Left colon (tissue), 2 donors: ENCODE measurements at places on chromosomes 2 and 18. TPM values are rescaled to one million over a fixed set of nuclear protein-coding genes. Genes with fewer than 3 reads are reported as not detected.

DNA sequence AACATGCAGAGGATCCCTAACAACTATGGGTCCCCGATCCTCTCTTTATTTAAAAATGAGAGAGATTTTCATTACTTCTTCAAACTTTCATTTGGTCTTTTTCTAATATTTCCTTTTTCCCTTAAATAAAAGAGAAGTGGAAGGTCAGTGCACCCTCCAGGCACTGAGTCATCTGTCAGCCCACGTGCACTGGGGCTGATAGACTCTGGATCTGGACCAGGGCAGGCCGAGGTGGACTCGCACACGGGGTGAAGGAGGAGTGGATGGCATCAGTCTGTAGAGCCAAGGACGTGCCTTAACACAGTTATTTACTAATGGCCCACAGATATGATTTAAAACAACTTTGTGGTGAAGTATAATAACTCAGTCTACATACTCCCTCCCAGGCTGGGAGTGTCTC, 214.4 kb upstream of the TMEM200C start:
- no peak for DNase-seq

DNA sequence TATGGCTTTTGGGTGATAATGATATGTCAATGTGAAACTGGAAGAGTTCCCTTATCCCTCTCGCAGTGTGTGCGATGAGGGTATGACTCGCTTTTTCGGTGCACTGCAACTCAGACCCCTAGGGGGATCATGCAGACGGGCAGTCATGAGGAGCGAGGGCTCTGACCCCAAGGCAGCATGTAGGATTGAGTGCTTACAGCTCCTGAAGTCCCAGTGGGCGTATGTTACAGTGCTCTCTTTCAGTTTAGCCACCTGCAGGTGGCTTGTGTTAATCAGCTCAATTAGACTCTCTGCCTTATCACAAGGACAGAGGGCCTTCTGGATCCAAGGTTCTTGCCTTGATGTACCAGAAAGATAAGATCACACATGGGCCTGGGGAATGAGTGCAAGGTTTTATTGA, 1269.9 kb upstream of the GYPC start:
- no peak for DNase-seq

- no peak for DNase-seq
These were observed 36.8 kb downstream of the PDCL3 start for GRCh38 chr2:100599566-100599965.

Gene IKZF2
- total RNA-seq, result 8.5 TPM

GRCh38 chr2:229170916-229171315, 100.2 kb downstream of the PID1 start:
- DNase-seq, result no peak

Gene SCN3A
- total RNA-seq, result 1.4 TPM

Gene GPR155
- total RNA-seq, result 4.1 TPM

Gene FAM237A
- not detected for total RNA-seq

Gene NAT8
- total RNA-seq, result 0.73 TPM

DNA sequence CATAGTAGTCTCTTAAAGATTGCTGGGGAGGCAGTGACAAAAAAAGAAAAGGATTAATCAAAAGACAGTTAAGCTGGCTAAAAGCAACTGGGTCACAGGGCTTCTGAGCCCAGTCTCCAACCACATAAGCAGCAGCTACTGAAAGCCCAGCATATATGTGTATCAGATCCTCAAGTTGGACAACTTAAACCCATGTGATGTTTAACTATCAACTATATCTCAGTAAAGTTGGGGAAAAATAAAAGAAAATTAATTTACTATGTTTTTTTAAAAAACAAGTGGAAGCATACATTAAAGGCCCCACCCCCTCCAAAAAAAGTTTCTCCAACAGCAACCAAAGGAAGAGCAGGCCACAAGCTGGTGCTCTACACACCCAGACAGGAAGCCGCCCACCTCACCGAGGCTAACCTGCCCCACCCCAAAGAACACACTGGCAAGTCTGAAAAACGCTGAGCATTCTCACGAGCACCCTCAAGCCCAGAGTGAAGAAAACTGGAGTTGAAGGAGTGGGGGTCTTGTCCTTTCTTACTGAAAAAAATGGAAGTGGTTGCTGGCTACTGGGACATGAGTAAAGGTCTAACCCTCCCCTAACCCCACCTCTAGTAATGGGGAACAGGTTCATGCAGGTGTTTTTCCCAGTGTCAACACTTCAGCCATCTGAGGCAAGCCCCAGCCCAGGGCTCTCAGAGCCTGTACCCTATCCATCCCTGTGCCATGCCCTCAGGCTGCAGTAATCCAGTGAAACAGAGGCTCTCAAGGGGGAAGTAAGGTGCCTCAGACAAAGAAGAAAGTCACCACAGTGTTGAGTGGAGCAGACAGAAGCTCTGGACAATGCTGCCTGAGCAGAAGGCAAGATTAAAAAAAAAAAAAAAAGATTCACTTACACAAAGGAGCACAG, 106.3 kb downstream of the GYPC start:
- DNase-seq, result peak; percentile 15

- no peak for DNase-seq
These were observed 808.6 kb downstream of the RNF144A start for GRCh38 chr2:7725850-7726242.

DNA sequence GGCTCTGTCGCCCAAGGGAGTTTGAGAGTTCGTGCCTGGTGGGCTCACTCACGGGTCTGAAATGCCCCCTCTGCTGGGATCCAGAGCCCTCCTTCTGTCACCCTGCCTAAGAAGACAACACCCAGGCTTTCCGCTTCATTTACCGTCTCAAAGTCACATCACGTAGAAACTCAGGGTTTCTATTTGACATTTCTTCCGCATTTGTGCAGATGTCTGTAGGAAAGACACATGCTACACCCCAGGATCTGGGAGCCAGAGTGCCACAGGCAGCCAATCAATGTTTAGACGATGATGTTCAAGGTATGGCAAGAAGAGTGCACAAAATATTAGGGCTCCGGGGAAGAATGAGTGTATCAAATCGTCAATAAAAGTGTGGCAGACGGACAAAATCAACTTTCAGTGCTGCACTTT, 24.4 kb upstream of the ACKR3 start:
- DNase-seq, result no peak

Gene ADAM23
- 1.8 TPM for total RNA-seq

Gene VIT
- 0.50 TPM for total RNA-seq

Gene RUFY4
- total RNA-seq, result 0.76 TPM

- DNase-seq, result peak; percentile 27
These were observed 22.6 kb downstream of the MAIP1 start for GRCh38 chr2:199977984-199978415.

- peak; percentile 10 for DNase-seq
These were observed 53.2 kb upstream of the SLC4A10 start for GRCh38 chr2:161571051-161571429.

- DNase-seq, result no peak
These were observed 54.1 kb upstream of the NCK2 start for GRCh38 chr2:105690566-105690965.

- DNase-seq, result no peak
These were observed 52.7 kb upstream of the MAPK4 start for GRCh38 chr18:50507120-50507590.
